ENCODE measurements at places on chromosomes 7 and 10.

- no peak for DNase-seq
Observed at GRCh38 chr10:66980246-66980815, 54.5 kb downstream of the LRRTM3 start.

- DNase-seq = peak; percentile 9
Observed at GRCh38 chr7:151518105-151518946, 1.4 kb downstream of the RHEB start.

- DNase-seq = no peak
Observed at GRCh38 chr7:101255796-101256195, 10.9 kb upstream of the FIS1 start.

- no peak for DNase-seq
Observed at GRCh38 chr7:130781346-130781745, 47.3 kb upstream of the KLF14 start.

DNA sequence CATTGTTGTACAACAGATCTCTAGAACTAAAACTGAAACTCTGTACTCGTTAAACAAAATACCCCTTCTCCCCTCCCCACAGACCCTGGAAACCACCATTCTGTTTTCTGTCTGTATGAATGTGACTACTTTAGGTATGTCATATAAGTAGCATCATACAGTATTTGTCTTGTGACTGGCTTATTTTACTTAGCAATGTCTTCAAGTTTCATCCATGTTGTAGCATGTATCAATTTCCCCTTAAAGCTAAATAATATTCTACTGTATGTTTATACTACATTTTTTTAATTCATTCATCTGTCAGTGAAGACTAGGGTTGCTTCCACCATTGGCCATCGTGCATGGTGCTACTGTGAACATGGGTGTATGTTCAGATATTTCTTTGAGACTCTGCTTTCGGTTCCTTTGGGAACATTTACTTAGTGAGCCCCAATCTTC lies 71.2 kb upstream of the RPA3 start:
- no peak for DNase-seq

DNA sequence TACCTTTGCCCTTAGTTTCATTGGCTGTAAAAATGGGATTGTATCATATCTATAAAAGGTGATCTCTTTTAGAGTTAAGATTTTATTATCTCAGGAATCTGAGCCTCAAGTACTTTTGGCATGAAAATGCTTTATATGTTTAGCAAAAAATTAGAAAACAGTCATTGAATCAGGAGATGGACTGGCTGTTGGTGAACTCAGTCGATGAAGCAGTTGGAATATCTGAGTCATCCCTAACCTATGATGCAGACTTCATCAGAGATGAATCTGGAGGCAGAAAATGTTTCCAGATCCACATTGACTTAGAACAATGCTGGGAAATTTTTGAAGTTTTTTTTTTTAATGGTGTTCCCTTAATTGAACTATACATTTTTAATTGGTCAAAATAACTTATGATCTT lies 228.5 kb downstream of the SLC25A13 start:
- no peak for DNase-seq

- DNase-seq = no peak
Observed at GRCh38 chr7:136966825-136967224, 98.4 kb downstream of the CHRM2 start.

DNA sequence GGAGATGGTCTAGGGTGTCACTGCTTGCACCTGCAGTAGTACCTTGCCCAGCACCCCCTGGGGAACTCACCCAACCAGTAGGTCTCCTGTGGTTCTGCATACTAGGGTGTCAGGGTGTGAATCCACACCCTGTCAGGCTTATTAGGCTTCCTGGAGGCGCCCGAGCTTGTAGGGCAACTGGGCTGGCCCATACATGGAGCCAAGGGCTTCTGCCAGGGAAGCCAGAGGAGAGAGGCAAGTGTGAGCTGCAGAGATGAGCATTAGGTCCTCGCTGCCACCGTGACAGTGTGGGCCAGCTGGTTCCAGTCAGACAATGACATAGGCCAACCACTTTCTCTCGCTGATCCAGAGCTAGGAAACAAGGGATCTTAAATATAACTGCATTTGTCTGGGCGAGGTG lies 11.2 kb downstream of the MXI1 start:
- no peak for DNase-seq

GRCh38 chr7:16367115-16367514 lies 54.2 kb downstream of the CRPPA start:
- DNase-seq = no peak

- DNase-seq = no peak
Observed at GRCh38 chr10:13090289-13090688, 9.7 kb upstream of the OPTN start.

DNA sequence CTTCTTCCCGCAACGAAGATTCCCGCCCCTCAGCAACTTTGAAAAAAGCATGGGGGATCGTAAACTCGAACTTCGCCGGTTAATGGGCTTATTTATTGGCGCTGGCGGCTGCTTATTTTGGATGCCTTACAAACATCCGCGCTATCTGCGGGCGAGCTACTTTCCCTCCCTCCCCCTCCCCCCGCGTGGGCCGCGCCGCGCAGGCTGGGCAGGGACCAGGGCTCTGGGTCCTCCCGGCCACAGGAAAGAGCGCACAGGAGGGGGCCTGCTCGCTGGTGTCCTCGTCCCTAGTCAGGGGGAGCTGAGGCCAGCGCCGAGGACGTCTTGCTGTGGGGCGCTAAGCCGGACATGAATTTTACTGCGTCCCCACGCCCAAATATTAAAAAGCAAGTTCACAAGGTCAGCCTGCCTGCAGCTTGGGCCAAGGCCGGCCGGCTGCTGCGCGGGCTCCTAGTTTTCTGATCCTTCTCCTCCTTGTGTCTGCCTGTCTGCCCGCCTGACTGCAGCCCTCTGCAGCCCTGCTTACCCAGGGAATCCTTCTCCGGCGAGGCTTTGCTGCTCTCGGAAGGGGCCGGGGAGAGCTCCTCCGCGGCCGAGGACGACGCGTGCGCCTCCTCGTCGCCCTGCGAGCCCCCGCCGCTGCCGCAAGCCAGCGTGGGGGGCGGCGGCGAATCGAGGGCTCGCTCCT lies 1.2 kb downstream of the HOXA10 start:
- DNase-seq = no peak

- DNase-seq = no peak
Observed at GRCh38 chr10:116636976-116637375, 16.2 kb downstream of the PNLIPRP2 start.

- no peak for DNase-seq
Observed at GRCh38 chr7:142583446-142583845, 165.8 kb upstream of the PRSS1 start.

GRCh38 chr7:26298472-26299058 lies 6.9 kb downstream of the SNX10 start:
- no peak for DNase-seq

DNA sequence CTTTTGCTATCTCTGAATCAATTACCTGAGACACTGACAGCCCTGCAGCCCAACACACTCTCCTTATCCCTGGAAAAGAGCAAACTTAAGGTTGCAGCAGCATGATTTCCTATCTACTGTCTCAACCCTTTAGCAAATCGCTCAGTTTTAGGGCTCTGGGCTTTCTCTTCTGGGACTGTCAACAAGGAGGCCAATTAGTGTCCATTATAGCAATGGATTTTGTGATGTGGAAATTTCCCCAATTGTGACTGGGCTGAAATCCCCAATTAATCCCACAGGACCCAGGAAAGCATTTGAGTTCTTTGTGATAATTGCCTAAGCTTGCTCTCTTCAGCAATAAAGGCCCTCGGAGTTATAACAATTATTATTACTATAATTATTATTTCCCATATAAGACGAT lies 197.0 kb downstream of the ZNF438 start:
- DNase-seq = no peak

DNA sequence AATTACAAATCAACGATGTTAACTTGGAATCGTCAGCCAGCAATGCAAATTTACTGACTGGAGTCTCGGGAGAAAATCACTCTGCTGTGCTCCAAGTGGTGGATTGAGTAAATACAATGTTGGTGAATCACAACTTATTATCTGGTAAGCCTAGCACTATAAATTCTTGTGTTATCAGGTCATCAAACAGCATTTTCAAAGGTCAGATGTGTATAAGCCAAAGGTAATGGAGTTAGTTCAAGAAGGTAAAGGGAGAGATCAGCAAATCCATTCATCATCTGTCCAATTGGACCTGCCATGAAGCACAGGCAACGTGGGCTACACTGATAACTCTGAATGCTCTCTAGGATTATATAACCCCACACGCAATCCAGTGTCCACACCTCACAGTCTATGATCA lies 13.9 kb downstream of the CUBN start:
- DNase-seq = no peak

DNA sequence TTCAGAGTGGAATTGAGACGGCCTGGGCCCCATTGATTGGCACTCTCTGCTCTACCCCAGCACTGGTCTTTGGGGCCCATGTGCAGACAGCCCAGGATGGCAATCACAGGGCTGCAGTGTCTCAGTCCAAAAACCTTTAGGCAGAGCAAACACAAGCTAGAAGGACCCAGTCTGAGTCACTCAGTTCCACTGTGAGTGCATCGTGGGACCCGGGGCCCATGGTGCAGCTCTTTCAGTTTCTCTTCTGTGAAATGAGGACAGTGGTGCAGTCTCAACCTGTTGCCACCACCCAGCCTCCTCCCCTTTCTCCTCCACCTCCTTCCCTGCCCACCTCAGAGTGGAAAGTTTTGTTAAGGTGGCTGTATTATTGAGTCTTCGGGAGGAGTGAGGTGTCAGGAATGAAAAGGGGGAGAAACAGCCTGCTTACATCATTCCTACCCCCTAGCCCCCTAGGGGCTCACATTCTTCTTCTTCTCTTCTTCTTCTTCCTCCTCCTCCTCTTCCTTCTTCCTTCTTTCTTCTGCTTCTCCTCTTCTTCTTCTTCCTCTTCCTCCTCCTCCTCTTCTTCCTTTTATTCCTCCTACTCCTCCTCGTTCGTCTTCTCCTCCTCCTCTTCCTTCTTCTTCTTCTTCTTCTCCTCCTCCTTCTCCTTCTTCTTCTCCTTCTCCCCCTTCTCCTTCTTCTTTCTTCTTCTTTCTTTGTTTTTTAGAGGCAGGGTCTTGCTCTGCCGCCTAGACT lies 19.5 kb upstream of the CARD11 start:
- peak; percentile 24 for DNase-seq

- no peak for DNase-seq
Observed at GRCh38 chr10:29317423-29318021, 28.7 kb downstream of the LYZL1 start.

DNA sequence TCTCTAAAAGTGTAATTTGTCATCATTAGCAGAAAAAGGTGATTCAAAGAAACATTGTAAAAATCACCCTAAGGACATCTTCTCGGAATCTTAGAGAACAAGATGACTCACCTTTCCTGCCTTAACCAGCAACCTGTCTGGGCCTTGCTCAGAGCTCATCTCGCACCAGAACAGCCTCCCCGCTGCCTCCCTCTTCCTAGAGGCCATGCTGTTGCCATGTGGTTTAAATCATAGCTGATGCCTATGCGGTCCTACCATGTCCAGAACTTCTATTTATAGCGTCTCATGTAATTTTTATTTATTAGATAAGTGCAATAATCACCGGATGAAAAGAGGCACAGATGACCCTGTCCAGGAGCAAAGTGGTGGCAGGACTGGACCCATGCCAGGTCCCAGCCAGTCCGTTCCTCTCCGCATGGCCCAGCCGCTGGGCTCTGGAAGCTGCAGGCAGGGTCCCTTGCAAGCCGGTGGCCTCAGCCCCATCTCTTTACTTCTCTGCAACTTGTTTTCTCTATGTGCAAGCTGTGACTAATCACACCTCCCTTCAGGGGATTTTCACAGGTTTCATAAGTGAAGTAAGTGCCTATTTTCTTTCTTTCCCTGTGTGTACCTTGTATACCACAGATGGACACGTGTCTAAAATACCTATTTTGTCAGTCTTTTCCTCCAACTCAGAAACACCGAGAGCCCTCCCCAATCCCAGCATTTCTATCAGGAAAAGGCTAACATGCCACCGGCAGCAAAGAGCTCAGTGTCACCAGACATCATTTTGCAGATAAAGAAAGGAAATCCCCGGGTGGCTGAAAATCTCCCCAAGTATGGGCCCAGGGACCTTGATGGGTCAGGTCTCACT lies 27.1 kb downstream of the KLF6 start:
- no peak for DNase-seq

Data from effector CD8-positive, alpha-beta T cell (primary cell).